ENCODE measurements at places on chromosomes 5 and 9.

DNA sequence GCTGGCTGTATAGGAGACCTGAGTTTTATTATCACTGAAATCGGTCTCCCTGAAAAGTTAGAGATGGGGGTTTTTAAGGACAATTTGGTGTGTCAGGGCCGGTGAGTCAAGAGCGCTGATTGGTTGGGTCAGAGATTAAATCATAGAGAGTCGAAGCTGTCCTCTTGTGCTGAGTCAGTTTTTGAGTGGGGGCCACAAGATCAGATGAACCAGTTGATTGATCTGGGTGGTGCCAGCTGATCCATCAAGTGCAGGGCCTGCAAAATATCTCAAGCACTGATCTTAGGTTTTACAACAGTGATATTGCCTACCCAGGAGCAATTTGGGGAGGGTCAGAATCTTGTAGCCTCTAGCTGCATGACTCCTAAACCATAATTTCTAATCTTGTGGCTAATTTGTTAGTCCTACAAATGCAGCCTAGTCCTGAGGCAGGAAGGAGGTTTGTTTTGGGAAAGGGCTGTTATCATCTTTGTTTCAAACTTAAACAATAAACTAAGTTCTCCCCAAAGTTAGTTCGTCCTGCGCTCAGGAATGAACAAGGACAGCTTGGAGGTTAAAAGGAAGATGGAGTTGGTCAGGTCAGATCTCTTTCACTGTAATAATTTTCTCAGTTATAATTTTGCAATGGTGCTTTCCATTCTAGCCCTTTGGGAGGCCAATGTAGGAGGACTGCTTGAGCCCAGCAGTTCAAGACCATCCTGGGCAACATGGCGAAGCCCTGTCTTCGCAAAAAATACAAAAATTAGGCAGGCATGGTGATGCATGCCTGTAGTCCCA lies 31.6 kb upstream of the RFK start:
- no peak for DNase-seq

- no peak for DNase-seq
Observed at GRCh38 chr9:110468950-110469349, 110.6 kb downstream of the SVEP1 start.

- no peak for DNase-seq
Observed at GRCh38 chr5:173845321-173845720, 42.8 kb upstream of the CPEB4 start.

- DNase-seq = no peak
Observed at GRCh38 chr5:116482394-116482793, 92.2 kb downstream of the SEMA6A start.

DNA sequence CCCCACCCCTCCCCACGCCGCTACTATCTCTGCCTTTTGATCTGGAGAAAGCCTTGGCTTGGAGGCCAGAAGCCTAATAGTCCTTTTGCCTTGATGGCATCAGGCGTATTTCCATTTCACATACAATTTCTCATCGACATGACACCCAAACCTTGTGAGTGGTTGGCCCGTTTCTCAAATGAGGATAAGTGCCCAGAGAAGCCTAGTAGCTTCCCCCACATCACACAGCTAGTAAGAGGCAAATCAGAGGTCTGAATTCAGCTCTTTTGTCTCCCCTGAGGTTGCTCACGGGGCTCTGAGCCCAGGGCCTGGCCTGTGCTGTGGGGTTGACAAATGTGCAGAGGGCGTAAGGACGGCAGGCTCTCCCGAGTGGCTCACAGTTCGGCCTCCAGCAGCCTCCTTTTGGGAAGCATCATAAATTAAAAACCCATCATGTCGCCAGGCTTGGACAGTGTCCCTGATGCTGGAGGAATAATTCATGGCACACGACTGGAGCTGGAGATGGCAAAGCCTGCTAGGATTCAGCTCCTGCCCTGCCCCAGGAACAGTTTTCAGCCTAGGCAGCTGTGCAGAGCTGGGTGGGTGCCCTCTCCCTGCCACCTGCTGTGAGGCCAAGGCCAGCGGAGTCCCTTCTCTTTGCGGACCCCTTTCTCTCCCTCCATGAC lies 263.8 kb downstream of the NSG2 start:
- DNase-seq = no peak

GRCh38 chr5:136666970-136667620 lies 301.8 kb upstream of the TRPC7 start:
- DNase-seq = no peak

DNA sequence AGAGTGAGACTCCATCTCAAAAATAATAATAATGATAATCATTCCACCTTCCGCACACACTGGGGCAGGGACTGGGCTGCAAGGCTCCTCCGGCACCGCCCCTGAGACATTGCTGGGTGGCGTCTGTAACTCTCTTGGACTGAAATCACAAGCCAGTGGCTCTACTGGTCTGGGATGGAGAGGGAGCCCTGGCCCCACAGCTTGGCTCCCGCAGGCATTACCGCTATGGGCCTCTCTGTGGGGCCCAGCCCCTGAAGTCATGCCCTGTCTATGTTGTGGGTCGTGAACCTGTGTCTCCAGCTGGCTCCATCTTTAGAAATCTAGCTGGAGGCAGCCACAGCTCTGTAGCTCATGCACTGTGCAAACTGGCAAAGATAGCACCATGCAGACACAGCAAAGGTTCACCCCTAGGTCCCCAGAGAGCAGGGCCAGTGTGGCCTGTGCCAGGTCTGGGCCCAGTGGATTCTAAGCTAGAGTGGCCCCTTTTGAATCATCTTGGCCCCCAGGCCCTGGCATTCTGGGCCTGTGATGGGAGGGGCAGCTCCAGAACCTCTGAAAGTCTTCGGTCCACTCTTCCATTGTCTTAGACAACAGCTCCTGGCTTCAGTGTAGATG lies 36.1 kb upstream of the COL5A1 start:
- DNase-seq = no peak

DNA sequence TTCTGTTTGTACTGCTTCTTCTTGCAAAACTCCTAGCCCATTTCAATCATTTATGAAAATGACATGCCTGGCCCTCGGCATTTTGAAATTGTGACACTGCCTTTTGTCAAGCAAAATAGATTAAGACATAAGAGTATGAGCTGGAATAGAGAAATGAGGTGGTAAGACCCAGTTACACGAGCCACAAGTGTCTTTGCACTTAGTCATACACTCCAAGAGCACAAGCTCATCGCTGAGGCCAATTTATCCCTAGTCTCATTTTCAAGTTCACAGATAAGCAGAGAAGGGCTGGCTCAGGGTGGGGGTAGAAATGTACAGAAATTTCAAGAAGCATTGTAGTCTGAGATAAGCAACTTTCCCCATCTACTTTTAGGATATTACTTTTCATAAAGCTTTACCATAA lies 40.6 kb upstream of the MAP1B start:
- no peak for DNase-seq

- no peak for DNase-seq
Observed at GRCh38 chr5:42915306-42915866, 103.7 kb upstream of the SELENOP start.

GRCh38 chr5:4086081-4086480 lies 490.4 kb downstream of the IRX1 start:
- no peak for DNase-seq

GRCh38 chr5:87109746-87110145 lies 157.9 kb upstream of the RASA1 start:
- DNase-seq = no peak

DNA sequence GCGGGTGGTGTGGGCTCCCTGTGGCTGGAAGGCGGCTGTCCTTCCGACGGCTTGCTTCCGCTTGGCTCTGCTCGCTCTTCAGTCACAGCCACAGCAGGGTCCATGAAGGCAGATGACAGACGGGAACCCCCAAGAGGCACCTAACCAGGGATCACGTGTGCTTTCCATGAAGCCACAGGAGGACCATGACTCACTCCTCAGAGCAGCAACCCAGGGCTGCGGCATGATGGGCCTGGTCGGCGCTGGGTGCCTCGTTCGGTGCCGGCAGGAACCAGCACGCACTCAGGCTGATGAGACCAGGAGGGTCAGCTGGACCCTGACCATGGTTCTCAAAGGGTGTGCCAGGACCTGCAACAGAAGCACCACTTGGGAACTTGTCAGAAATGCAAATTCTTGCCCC lies 32.8 kb upstream of the MED10 start:
- DNase-seq = no peak

- no peak for DNase-seq
Observed at GRCh38 chr5:151238303-151238741, 14.4 kb upstream of the CCDC69 start.

- no peak for DNase-seq
Observed at GRCh38 chr9:83382421-83382820, 155.8 kb downstream of the FRMD3 start.

Measured in midbrain (tissue), 1 donor.